NCI-H1092 (cell line): ENCODE measurements at places on chromosomes 16 and 17.

GRCh38 chr16:6684076-6684673 is 648.5 kb upstream of the RBFOX1 start:
- no peak for DNase-seq

DNA sequence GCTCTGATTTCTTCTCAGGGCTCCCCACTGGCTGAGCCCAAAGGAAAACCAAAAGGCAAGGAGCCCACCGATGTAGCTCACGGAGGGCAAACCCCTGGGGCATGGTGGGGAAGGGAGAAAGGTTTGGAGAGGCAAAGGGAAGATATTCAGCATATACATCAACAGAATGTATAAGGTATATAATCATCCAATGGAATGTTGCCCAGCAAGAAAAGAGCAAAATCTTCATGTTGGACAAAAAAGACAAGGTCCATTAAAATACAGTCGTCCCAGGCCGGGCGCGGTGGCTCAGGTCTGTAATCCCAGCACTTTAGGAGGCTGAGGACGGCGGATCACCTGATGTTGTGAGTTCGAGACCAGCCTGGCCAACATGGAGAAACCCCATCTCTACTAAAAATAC is 1.6 kb downstream of the CPPED1 start:
- DNase-seq = no peak

DNA sequence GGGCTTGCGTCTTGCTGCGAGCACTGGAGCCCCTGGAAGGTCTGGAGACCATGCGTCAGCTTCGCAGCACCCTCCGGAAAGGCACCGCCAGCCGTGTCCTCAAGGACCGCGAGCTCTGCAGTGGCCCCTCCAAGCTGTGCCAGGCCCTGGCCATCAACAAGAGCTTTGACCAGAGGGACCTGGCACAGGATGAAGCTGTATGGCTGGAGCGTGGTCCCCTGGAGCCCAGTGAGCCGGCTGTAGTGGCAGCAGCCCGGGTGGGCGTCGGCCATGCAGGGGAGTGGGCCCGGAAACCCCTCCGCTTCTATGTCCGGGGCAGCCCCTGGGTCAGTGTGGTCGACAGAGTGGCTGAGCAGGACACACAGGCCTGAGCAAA is 7.4 kb downstream of the MPG start:
- DNase-seq = no peak

- no peak for DNase-seq
These were observed 32.1 kb upstream of the SMURF2 start for GRCh38 chr17:64694207-64694606.

DNA sequence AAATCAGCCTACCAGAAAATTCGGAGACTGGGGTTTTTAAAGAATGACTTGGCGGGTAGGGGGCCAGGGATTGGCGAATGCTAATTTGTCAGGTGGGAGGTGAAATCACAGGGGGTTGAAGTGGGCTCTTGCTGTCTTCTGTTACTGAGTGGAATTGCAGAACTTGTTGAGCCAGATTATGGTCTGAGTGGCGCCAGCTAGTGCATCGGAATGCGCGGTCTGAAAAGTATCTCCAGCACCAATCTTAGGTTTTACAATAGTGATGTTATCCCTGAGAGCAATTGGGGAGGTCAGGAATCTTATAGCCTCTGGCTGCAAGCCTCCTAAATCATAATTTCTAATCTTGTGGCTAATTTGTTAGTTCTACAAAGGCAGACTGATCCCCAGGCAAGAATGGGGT is 762 bp upstream of the RBL2 start:
- DNase-seq = no peak

- no peak for DNase-seq
These were observed 2.6 kb upstream of the TMEM88 start for GRCh38 chr17:7852262-7852670.

DNA sequence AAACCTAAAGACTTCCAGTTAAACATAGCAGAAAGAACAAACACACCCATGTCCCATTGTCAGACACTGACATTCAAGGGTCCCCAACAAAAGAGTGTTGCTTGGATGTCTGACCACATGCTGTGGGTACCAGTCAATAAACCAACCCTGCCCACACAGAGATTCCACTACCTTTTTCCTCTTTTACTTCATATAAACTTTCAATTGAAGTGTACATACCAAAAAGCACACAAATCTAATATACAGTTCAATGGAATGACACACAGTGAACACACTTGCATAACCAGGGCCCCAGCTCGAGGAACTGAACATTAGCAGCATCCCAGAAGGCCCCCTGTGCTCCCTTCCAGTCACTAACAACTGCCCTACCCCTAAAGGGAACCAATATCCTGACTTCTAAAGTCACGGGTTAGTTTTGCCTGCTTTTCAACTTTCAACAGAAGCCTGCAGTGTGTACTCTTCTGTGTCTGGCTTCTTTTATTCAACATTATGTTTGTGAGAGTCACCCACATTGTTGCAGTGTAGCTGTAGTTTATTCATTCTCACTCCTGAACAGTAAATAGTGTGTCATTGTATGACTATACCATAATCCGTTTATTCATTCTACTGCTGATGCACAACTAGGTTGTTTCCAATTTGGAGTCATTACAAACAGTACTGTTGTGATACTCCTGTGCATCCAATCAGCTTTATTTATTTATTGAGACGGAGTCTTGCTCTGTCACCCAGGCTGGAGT is 18.0 kb downstream of the CFDP1 start:
- no peak for DNase-seq

GRCh38 chr17:44081681-44082080 is 11.1 kb downstream of the G6PC3 start:
- no peak for DNase-seq

- DNase-seq = peak; percentile 25
These were observed 11.5 kb downstream of the MAPT start for GRCh38 chr17:45905814-45906213.

DNA sequence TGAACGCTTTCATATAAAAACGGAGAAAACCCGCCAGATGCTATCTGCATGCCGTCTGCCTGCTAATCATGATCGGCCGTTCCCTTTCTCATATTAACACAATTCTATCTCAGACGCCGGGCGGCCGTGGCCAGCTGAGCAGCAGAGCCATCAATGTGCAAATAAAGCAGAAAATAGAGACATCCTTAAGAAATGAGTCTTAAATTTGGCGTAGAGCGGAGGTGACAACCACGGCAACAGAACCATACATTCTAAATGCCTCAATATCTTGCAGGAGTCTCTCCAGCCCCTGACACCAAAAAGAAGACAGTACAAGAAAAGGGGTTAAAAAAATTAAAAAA is 2.7 kb upstream of the IRX5 start:
- no peak for DNase-seq

DNA sequence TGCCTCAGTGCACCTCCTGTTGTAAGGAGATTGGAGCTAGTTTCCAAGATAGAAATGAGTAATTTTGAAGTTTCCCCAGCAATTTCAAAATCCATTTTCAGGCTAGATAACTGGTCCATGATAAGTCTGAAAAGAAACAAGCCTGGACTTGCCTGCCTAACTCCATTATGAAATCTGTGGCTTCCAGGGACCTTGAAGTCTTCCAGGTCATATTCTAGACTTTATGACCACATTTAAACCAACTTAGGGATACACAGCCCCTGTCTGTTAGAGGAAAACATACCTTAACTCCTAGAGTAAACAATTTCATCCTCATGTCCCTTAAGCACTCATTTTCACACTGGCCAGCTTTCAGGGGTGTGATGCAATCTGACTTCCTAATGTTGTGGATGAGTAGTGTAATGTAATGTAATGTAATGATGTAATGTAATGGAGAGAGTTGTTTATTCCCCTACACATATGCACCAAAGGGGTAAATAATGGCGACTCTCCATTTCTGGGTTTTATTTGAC is 96.7 kb upstream of the FAM20A start:
- DNase-seq = no peak

DNA sequence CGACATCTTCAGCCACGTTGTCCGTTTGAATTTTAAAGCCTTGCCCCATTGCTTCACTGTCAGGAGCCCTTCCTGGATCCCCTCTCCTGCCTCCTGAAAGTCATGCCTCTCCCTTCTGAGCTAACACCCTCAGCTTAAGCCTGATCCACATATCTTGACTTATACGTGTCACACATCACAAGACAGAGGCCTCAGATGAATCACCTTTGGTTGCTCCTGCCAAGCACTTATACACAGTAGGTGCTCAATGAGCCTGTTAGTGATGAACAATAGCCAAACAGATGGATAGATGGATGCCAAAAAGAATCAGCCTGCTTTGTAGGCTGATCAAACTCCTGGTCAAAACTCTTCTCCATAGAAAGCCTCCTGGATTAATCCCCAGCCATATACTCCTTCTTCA is 31.8 kb downstream of the PITPNM3 start:
- no peak for DNase-seq

- no peak for DNase-seq
These were observed 594.0 kb downstream of the WWOX start for GRCh38 chr16:78693496-78693895.

- DNase-seq = no peak
These were observed 41.5 kb upstream of the TEX2 start for GRCh38 chr17:64304551-64304950.

- peak; percentile 72 for DNase-seq
These were observed 66.4 kb downstream of the SRCIN1 start for GRCh38 chr17:38539386-38539785.

- no peak for DNase-seq
These were observed 5.8 kb downstream of the NHERF2 start for GRCh38 chr16:2032285-2033056.

DNA sequence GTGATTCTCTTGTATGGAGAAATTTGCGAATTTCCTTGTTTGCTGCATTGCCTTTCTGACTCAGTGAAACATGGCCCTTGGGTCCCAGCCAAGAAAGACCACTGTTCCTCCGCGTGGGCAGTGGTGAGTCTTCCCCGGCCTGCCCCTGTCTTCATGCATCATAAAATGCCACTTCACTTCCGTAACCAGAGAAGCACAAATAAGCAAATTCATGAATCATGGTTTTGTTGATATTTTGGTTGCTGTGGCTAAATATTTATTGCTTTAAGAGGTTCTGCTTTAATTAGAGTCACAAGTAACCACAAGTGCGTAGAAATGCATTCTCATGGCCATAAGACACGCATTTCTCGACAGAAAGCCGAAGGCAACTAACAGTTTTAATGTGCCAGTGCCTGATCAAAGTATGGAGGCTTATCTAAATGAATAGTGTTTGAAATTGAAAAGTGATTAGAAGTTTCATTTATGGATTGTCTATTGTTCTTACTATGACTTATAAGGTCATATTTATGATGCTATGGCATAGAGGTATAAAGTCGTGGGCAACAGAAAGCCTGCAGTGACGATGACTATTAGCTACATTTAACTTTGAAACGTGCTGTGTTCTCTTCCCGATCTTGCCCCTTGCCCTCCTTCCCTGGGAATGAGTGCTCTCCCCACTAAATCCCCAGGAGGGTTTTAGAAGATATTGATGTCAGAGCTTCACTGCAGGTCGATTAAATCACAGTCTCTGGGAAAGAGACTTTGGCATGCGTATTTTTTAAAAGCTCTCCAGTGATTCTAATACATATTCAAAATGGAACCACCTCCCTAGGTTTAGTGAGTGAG is 76.0 kb downstream of the WIPI1 start:
- no peak for DNase-seq

DNA sequence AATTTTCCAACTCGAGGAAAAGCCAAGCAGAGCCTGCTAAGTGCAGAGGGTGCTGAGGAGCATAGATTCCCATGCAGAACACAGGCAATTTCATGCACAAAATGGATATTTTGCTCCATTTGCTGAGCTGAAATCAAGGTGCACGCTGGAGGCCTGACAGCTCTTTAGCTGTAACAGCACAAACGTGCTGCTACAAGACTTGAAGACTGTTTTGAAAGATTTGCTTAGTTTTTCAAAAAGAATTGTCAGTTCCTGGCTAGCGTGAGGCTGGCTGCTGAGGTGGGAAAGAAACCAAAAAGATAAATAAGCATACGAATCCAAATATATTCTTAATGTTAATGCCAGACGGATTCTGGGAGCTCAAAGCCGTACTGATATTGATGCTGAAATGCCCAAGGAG is 309.0 kb upstream of the MAF start:
- no peak for DNase-seq

DNA sequence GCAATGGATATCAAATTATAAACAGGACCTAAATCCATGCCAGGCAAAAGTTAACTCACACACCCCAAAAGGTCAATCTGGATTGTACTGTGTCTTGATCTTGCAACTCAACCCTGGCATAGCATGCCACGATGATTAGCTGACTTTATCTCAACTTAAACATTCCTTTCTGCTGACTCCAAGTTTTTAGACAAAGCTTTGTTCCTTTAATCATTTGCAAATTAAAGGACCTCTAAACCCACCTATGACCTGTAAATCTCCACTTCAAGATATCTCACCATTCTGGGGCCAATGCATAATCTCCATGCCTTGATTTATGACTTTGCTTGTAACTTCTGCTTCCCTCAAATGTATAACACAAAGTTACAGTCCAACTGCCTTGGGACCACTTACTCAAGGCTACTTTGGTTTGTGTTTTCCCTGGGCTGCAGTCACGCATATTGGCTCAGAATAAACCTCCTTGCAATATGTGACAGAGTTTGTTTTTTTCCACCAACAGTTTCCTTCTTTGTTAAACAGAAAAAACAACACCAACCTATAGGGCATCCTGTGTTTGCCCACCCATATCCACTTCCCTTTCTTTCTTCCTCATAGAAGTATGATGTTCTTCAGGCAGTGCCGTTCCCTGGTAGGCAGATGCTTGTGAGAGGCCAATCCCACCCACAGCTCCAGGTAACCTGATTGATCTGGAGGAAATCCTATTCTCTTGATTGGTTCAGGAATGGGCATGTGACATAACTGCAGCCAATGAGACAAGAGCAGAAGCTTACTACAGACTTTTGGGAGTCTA is 390.6 kb upstream of the ERCC4 start:
- DNase-seq = no peak

DNA sequence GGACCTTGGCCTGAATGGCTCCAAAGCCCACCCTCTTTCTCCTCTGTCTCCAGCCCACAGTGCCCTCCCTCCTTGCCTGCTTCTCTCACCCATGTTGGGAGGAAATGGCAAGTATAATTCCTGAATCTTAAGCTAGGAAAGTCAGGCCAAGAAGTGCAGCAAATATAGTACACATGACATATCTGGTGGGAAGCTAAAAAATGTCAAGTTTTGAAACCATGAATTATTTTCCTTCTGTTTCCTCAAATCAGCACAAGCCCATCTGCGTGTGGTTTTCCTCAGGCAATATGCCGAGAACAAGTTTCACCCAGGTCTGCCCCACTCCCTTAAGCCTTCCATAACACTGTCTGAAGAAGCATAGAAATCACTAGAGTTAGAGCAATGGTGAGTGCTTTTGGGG is 502.8 kb upstream of the CDH11 start:
- DNase-seq = no peak

- no peak for DNase-seq
These were observed 144.8 kb upstream of the RPH3AL start for GRCh38 chr17:497241-498034.
